ENCODE measurements at places on chromosomes 2 and 18.

- DNase-seq: no peak
These were observed 30.3 kb upstream of the DARS1 start for GRCh38 chr2:136015699-136016098.

GRCh38 chr2:18546567-18546966, 13.9 kb downstream of the RDH14 start:
- DNase-seq: no peak

DNA sequence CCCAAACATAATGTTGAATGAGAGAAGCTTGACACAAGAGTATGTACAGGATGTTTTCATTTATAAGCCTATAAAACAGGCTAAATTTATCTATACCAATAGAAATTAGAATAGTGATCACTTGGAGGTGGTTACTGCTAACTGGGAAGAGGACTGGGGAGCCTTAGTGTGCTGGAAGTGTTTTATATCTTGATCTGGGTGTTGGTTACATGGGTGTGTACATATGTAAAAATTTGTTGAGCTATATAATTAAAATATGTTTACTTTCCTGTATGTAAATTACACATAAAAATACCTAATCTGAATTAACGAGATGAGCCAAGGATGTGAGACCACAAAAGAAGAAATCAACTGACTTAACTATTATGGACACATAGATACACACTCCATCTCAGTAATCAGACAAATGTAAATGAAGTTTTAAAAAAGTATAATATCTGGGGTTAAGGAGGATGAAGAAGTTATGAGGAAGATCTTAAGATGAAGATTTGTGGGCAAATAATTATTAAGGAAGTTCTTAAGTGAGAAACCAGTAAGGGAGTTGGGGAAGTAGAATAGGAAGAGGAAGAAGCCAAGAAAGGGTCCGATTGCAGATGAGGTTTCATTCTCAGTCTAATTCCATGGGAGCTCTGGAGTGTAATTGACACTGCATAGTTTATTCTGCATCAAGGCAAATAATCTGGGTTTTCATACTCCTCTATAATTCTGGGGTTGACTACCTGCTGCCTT, 32.3 kb upstream of the NABP1 start:
- no peak for DNase-seq

DNA sequence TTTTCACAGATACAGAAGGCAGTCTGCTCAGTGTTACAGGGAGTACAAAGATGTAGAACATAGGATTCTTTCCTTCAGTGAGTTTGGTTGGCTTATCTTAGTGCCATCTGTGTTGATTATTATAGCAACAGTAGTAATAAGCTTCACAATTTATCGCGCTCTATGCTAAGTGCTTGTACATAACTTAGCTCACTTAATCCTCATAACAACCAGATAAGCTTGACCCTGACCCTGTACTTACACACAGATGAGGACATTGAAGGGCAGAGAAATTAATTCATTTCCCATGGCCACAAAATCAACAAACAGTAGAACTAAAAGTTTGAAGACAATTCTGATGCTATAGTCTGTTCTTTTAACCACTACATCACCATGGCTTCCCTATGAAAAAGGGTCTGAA, 121.8 kb downstream of the SPHKAP start:
- DNase-seq: no peak

DNA sequence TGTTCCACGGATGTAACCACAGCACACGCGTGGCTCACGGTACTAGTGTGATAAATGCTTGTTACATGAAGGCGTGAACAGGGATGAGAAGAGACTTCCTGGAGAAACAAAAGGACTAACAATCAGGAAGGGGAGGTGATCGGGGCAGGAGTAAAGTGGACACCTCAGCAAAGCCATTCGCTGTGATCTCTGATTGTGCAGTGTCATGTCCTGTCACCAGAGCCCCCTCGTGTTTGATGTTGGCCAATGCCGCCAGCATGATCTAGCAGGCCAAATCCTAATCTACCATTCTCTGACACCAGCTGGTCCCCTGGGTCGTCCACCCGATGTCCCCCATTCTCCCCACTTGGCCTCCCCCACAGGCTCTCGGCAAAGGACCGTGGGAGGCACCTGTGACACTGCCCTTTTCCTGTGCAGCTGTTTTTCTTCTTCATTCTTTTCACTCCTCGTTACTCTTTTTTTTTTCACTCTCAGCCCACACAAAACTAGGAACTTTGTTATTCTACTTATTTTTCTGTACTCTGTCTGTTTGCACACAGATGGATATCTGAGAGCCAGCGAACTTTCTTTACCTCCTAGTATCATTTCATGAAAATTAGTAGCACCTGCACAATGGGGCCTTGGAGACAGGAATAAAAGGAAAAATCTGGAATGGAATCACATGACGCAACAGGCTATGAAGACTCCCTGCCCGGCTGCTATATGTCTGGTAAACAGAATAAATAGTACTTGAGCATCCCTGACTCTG, 146.8 kb downstream of the TGIF1 start:
- no peak for DNase-seq

- no peak for DNase-seq
These were observed 1.4 kb upstream of the ACVR2A start for GRCh38 chr2:147843391-147843863.

DNA sequence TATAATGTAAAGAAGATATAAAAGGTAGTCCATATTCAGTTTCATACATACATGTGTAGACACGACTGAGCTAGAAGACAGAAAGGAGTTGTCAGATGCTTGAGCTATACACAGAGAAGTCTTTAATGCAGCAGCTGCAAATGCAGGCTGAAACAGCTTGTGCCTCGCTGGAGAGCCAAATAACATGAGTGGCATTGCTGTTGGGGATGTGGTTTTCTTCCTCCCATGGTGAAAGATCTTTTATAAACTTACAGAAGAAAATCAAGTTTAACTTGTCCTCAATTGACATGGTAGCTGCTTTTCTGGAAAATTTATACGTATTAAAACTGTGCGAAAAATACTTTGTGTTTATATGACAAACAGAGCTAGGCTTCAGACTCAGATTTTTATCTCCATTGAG, 16.4 kb upstream of the IL1R1 start:
- no peak for DNase-seq

Data from activated CD8-positive, alpha-beta memory T cell treated with anti-CD3 and anti-CD28 coated beads for 4 hours (primary cell).